Iris pigment epithelial cell (primary cell): ENCODE measurements at places on chromosomes 13 and 19.

DNA sequence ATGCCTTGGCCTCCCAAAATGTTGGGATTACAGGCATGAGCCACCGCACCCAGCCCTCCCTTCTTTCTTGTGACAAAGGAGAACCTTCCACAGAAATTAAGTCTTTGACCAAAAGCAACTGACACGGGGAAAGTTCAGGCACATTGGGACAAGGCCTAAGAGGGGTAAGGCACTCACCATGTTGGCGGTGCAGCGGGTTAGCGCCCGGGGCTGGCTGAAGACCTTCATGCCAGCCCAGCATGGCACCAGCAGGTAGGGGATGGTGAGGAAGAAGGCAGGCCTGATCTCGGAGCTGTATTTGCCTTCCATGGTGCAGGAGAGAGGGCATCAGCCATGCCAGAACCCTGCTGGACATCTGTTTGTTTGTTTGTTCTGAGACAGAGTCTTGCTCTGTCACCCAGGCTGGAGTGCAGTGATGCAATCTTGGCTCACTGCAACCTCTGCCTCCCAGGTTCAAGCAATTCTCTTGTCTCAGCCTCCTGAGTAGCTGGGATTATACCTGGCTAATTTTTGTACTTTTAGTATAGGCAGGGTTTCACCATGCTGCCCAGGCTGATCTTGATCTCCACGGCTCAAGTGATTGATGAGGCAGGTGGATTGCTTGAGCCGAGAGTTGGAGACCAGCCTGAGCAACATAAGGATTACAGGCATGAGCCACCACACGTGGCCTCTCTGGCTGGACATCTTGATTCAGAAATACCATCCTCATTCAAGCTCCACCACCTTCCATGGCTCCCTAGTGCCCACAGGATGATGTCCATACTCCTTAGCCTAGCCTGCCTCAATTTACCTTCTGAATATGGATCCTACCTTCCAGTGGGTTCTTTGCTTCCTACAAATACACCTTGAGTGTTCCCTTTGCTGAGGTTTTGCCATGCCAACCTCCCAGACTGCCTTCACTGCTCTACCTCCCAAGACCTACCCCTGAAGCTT lies 4.4 kb downstream of the TM6SF2 start:
- no peak for DNase-seq

GRCh38 chr13:56670563-56670962 lies 470.2 kb upstream of the PRR20A start:
- DNase-seq, result no peak

GRCh38 chr13:106700439-106700838 lies 132.5 kb upstream of the ARGLU1 start:
- no peak for DNase-seq

- DNase-seq, result no peak
Measured at GRCh38 chr13:24986826-24987225, 109.1 kb upstream of the PABPC3 start.

GRCh38 chr19:31354799-31355664 lies 5.8 kb upstream of the TSHZ3 start:
- no peak for DNase-seq

GRCh38 chr13:100673376-100673712 lies 1.3 kb downstream of the TMTC4 start:
- DNase-seq, result no peak

DNA sequence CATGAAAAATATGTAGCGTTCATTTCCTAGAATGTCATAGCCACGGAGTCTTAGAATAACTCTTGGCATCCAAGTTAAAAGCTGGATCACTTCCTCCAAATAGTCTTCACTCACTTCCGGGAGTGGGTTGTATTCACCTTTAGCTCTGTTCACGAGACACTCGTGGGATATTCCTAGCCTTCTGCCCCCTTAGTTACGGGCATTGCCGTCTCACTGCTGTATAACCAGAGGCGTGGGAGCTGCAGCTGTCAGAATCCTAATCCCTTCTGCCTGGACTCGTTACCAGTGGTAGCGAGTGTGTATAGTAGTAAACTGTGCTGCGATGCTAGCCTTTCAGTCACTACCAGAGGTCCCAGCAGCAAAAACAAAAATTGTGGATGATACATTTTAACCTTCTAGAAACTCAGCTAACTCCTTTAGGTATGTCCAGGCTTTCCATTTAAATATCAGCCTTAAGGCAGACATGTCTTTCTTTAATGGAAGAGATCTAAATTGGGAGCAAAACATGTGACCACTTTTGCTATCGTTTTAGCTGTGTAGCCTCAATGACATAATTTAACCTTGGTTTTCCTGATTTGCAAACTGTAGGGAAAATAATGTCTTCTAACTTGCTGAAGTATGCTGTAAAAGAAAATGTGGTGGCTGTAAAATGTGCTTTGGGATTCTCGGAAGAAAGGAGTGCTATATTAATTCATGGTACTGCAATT lies 34.1 kb downstream of the ERCC5 start:
- DNase-seq, result no peak

DNA sequence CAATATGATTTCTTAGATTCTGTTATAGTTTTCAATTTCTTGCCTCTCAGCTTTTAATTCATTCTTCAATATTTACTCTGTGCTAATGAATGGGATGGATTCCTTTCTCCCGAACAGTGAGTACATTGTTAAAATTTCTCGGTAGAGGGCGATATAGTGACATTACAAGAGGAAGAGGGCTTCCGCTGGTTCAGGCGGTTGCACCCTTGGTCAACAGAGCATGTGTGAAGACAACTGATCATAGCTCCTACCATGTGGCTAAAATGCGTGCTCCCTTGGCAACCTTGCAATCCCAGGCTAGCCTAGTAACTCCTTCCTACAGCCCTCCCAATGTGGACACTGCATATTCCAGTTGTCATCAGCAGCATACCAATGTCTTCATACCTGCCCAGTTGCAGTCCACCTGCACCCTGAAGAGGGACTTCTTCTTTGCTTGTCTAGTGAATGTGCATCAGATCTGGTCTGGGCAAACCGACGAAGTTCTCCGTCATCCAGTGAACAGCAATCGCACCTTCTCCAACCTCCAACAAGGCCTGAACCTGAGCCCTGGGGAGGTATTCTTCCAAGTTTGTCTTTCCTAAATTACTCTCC lies 653.0 kb upstream of the GPC6 start:
- DNase-seq, result peak; percentile 6

DNA sequence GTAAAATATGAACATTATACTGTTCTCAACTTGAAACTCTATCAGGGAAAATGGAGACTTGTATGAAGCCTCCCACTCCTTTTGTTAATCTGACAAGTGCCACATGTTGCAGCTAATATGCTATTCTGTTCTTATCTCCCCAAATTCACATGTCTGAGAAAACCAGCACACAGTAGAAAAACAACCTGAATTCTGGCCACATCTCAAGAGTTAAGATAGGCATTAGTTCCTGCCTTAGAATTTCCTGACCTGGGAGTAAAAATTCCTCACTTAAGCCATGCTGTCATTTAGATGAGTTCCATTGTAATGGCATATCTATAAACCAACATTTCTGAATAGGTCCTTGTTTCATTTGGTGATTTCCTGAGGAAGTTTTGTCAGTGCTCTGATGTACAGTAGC lies 1098.5 kb downstream of the EFNB2 start:
- DNase-seq, result no peak

DNA sequence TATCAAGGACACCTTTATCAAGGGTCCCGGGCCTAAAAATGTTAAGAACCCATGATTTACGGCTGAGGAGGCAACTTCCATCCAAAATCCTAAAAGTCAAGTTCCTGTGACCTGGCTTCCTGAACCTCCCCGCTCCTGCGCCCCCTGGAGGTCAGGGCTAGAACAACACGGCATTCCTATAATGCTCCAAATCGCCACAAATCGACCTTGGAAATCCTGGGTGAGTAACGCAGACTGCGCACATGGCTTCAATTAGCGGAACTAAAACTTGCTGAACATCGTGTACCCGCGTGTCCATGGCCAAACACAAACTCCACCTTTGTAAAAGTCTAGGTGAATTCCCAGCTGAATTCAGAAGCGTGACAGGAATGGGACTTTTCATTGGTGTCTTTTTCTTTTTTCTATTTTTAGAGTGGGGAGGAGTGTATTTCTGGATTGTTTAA lies 4.3 kb upstream of the C5AR1 start:
- DNase-seq, result peak; percentile 94

- peak; percentile 49 for DNase-seq
Measured at GRCh38 chr13:45773236-45773635, 71.1 kb downstream of the CBY2 start.

GRCh38 chr13:100512422-100512821 lies 76.2 kb downstream of the GGACT start:
- DNase-seq, result peak; percentile 68

DNA sequence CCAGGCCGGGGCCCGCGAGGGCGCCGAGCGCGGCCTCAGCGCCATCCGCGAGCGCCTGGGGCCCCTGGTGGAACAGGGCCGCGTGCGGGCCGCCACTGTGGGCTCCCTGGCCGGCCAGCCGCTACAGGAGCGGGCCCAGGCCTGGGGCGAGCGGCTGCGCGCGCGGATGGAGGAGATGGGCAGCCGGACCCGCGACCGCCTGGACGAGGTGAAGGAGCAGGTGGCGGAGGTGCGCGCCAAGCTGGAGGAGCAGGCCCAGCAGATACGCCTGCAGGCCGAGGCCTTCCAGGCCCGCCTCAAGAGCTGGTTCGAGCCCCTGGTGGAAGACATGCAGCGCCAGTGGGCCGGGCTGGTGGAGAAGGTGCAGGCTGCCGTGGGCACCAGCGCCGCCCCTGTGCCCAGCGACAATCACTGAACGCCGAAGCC lies 3.3 kb downstream of the APOE start:
- no peak for DNase-seq

DNA sequence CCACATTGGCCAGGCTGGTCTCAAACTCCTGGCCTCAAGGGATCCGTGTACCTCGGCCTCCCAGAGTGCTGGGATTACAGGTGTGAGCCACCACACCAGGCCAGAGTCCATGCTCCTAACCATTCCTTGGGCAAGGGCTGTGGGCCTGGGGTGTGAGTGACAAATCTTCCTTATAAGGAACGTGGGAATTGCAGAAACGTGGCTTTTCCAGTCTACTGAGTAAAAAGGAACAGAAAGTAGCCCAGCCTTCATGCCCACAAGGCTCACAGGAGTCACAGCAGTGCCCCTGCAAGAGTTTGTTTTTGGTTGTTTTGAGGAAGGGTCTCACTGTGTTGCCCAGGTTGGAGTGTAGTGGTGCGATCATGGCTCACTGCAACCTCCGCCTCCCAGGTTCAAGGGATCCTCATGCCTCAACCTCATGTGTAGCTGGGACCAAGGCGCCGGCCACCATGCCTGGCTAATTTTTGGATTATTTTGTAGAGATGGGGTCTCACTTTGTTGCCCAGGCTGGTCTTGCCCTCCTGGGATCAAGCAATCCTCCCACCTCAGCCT lies 5.1 kb downstream of the MYPOP start:
- no peak for DNase-seq

DNA sequence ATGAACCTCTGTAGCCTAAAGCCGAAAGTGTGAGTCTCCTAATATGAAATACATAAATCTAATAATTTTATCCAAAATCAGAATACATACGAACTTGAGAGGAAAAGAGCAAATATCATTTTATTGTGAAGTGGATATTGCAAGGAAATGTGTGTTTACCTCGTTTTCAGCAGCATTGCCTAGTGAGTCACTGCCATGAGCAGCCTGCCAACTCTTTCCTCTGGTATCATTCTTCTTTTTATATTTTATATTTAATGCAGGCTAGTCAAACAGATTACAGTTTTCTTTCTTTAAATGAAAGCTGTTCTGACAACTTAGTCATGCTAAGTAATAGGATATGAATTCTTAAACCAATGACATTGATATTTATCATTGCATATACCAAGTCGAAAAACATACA lies 44.2 kb downstream of the EDNRB start:
- peak; percentile 45 for DNase-seq

- DNase-seq, result peak; percentile 98
Measured at GRCh38 chr19:47598407-47599349, 10.3 kb upstream of the BICRA start.

- DNase-seq, result no peak
Measured at GRCh38 chr13:55497486-55497885, 1643.2 kb upstream of the PRR20A start.

GRCh38 chr13:74414458-74414857 lies 280.3 kb upstream of the KLF12 start:
- DNase-seq, result no peak

DNA sequence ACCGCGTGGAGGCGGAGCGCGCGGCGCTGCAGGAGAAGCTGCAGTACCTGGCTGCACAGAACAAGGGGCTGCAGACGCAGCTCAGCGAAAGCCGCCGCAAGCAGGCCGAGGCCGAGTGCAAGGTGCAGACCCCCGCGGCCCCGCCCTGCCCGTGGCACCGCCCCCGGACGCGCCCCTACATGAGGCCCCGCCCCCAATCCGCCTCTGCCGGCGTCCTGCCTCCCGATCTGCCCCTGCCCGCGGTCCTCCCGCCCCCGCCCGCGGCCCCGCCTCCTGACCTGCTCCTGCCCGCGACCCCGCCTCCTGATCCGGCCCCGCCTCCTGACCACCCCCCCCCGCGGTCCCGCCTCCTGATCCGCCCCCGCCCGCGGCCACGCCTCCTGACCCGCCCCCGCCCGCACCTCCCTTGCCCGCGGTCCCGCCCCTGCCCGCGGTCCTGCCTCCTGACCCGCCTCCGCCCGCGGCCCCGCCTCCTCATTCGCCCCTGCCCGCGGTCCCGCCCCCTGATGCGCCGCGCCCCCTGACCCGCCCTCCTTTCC lies 11.7 kb downstream of the PRR36 start:
- DNase-seq, result peak; percentile 82

- DNase-seq, result peak; percentile 80
Measured at GRCh38 chr13:40508127-40508526, 158.3 kb downstream of the FOXO1 start.

GRCh38 chr13:70384156-70384555 lies 275.9 kb upstream of the KLHL1 start:
- no peak for DNase-seq

GRCh38 chr19:42284591-42285341 lies 15.7 kb downstream of the CIC start:
- DNase-seq, result no peak

GRCh38 chr19:54211235-54211634 lies 10.6 kb downstream of the RPS9 start:
- no peak for DNase-seq

DNA sequence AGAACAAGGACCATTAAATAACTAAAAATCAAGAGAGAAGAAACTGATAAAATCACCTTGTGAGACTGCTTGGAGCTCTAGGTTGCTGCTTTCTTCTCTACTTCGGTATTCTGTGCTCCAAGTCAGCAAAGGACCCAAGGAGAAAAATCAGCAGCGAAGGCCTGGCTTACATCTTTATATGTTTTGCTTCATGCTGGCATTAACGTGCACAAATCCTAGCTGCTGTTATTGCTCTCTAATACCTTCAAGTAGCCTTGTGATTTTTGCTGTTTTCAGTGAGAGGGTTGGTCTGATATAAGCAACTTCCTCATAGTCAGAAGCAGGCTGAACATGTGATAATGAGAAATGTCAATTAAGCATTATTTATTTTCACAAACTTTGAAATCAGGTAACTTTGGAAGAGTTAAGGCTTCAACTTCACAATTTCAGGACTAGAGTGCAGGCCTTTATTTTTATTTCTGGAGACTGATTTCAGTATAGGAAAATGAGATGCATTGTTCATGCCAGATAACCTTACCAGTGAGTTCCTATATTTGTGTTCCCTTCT lies 365.1 kb downstream of the SLC7A1 start:
- no peak for DNase-seq

GRCh38 chr13:46369506-46370277 lies 17.4 kb downstream of the RUBCNL start:
- peak; percentile 89 for DNase-seq
